ENCODE measurements at places on chromosomes 7 and 10.

DNA sequence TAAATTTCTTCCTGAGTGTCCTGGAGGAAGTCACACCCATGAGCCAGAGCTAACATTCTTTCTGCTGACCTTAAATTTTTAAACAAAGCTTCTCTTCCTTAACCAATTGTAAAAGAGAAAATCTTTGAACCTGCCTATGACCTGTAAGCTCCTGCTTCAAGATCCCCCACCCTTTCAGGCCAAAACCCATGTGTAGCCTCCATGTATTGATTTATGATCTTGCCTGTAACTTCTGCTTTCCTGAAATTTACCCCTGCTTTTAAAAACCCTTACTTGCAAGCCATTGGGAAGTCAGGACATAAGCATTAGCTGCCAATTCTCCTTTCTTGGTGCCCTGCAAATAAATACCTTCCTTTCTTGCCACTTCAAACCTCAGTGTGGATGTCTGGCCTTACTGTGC lies 68.5 kb upstream of the HECTD2 start:
- ATAC-seq: no peak

GRCh38 chr10:113679463-113680189 lies at the start of gene CASP7:
TSS of gene CASP7 (plus strand) at chr10:113679912. CDS start at chr10:113697494, 17,582 bp downstream.
- ATAC-seq: peak; percentile 90

- ATAC-seq: peak; percentile 52
Measured at GRCh38 chr10:74842301-74842954, 16.0 kb downstream of the KAT6B start.

DNA sequence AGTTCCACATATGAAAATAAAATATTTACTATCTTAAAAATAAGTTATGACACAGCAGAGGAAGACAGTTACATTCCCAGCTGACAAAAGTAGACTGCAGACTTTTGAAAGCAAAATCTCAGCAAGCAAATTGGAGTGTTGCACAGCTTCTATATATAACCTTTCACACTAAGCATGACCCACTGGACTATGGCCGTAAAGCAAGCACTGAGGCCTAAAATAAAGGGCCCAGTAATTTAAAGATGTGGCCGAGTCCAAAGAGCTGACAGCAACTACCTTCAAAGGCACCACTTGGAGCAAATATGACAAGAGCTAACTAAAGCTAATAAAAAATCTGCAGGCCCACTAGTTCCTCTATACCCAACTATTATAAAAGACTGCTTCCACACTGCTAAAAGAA lies 6.5 kb downstream of the GDI2 start:
- no peak for ATAC-seq

DNA sequence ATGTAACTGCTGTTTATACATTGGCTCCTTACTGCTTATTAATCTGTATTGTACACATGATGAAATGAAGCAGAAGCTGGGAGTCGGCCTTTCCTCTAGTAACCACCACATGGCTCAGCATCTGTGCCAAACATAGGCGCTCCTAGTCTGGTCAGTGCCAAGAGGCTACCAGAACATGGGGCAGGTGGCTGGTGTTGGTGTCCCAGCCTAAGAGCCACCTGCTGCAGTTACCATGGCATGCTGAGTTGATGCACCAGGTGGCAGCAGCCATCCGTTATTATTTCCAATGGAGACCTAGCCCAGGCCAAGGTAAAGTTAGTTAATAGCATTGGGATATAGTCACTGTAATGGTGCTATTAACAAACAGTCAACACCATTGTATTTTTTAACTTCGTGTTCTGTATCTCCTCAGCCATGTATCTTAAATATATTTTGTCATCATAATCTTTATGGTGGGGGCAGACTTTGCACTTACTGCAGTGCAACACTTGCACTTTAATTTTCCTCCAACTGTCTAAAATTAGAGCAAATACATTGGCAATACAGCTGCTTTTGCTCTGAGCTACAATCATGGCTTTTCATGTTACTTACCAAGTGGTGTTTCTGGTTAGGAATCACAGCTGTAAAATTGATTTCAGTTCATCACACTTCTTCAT lies 33.1 kb downstream of the HBP1 start:
- peak; percentile 48 for ATAC-seq

GRCh38 chr10:128310971-128311658 lies 184.9 kb upstream of the MKI67 start:
- no peak for ATAC-seq

DNA sequence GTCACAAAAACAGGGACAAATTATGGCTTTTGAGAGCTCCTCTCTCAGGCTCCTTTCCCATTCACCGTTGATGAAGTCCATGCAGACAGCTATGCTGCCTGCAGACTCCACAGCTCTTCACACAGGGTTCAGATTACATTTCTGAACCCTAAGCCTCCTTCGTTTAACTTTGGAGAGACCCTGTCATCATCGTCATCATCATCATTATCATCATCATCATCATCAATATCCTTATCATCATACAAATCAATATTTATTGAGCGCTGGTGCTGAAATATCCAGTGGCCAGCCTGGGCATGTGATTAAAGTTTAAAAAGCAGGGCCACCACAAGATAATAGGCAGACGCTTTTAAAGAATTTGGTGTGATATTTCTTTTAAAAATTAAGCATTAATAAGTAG lies 66.6 kb downstream of the FRMPD2 start:
- ATAC-seq: no peak

GRCh38 chr7:27178366-27178765 lies 4.2 kb upstream of the HOXA10 start:
- ATAC-seq: no peak

DNA sequence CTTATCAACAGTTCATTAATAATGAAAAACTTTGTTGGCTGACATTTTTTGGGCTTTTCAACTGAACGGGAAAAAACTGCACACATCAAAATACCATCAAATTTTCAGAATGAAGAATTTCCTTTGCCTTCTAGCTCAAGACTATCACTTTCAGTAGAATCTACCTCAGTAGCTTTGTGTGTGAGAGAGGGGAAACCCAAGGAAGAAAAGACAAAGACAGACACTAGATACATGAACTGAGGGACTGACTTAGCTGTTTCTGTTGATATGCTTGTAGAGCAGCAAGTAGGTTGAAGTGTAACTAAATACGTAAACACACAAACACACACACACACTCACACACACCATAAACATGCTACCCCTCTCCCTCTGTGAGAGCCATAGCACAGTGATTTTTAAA lies 257.1 kb downstream of the CDK14 start:
- ATAC-seq: no peak

- ATAC-seq: no peak
Measured at GRCh38 chr7:151428378-151429236, 11.3 kb downstream of the CRYGN start.

DNA sequence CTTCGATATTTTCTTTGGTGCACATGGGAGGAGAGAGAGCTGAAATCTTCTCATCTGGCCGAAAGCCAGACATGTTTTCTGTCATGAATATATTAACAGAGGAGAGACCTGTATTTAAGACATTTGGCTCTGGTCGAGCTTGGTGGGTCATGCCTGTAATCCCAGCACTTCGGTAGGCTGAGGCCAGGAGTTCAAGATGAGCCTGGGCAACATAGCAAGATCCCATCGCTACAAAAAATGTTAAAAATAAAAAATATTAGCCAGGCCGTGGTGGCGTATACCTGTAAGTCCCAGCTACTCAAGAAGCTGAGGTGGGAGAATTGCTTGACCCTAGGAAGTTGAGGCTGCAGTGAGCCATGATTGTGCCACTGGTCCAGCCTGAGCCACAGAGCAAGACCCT lies 21.9 kb upstream of the GATA3 start:
- no peak for ATAC-seq

DNA sequence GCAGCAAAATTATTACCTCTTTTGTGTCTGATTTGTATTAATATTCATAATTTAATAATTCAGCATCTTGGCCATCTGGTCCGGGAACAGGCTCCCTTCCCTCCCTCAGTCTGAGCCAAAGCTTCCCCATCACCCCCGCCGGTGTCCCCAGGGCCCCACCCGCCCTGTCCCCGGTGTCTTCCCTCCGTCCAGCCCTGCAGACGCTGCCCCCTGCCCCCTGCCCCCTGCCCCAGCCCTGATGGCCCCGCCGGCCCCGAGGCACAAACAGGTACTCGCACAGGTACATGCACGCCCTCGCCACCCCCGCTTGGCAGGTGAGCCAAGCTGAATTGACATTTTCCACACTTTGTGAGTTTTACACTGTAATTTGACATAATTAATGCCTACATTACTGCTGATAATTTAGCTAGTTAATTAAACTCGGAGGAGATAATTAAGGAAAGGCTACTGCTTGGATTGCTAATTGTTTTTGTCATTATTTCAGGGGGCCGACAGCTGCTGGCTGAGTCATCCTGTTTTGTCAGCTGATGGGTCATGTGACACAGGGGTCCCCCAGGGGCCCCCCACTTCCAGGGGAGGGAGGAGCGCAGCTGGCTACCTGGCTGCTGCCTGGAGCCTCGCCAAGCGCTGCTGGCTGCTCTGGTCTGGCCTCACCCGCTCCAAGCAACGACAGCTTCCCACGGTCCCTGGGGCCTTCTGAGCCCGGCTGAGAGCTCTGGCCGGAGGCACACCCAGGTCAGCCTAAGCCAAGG lies 36.6 kb downstream of the MICALL2 start:
- no peak for ATAC-seq

- no peak for ATAC-seq
Measured at GRCh38 chr7:108613147-108613948, 43.7 kb downstream of the DNAJB9 start.

GRCh38 chr10:70567603-70568002 lies 34.9 kb downstream of the PRF1 start:
- no peak for ATAC-seq

DNA sequence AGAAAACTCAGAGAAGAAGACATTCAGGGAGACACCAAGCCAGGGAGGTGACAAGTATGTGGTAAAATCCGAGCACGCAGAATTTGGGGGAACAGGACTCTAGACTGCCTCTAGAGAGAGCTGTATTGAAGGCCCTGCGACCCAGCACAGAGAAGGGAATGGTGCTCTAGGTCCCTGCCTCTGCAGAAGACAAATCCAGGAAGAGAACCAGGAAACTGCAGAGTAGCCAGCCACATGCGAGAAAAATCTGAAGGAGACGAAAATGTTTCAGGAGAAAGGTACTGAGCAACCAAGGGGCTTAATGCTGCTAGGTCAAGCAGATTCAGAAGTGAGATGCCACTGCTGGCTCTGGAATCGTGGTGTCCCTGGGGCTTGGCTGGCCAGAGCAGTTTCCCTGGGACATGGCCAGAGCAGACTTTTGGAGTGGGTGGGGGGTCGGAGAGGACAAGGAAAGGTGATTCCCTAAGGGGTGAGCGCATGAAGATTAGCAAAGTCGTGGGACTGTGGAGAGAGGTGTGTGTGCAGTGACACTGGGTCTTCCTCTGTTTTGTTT lies 158.0 kb upstream of the KLF6 start:
- no peak for ATAC-seq

DNA sequence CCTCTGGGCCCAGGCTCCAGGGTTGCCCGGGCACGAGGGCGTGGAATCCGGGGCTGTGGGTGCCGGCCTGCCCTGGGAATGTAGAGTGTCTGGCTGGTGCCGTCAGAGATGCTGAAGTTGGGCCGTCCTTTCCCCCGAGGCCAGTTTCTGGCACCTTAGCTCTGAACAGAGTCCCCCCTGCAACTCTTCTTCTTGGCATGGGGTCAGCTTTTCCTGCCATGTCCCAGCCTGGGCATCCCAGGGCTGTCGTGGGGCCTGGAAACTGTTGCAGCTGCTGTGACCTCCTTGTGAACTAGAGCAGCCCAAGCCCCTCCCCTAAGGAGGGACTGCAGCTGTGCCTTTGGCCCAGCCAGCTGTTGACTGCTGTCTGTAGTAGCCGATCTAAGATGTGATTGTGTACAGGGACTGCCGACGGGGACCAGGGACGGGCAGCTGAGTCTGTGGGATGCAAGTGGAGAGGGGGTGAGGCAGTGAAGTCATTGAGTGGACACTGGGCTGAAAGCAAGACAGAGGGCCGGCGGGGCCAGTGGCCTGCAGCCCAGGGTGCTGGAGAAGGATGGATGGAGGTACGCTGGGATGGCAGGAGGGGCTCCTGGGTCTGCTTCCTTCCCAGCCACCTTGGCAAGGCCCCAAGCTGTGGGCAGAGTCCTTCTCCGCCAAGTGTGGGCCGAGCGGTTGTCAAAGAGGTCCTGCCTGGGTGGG lies 35.8 kb downstream of the GBX1 start:
- ATAC-seq: peak; percentile 16

Measured in gastroesophageal sphincter (tissue), 4 donors.